ENCODE measurements at places on chromosomes 12 and 14.
A peak's percentile ranks its signal among the peaks of the same experiment; 100 is the strongest.

- DNase-seq, result no peak
These were observed 13.9 kb downstream of the RTL1 start for GRCh38 chr14:100889641-100890040.

GRCh38 chr14:56000846-56001245 is 117.4 kb upstream of the PELI2 start:
- no peak for DNase-seq

DNA sequence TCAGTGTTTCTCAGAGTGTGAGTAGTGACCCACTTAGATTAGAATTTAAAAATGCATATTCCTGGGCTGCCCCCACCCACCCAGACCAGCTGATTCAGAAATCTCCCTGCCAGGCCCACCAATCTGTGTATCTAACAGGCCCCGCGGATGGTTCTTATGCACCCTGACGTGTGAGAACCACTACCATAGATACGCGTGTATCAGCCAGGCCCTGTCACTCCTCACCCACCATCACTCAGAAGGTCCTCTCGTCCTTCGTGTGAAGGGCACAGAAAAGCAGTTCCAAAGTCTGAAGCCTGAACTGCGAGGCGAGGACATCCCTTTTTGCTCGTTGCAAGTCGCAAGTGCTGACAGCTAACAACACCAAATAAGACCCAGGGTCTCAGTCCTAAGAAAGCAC is 72.4 kb downstream of the IFT43 start:
- DNase-seq, result no peak

- DNase-seq, result peak; percentile 30
These were observed 46.0 kb downstream of the MYO1H start for GRCh38 chr12:109393437-109394345.

DNA sequence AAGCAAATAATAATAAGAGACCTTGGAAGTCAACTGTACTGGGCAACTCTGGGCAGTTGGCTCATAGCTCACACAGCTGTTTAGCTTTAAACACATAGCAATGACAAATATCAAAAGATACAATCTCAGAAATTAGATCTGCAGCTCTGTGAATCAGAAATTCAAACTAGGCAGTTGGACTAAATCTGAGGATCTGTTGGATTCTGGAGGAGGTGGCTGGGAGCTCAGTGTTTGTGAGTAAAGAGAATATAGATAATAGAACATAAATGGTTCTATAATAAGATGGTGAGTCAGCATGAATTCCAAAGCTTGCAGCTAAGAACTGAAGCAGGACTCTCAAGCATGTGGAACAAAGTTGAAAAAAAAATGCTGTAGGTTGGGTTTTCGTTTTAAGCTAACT is 1949.4 kb upstream of the SEL1L start:
- no peak for DNase-seq

DNA sequence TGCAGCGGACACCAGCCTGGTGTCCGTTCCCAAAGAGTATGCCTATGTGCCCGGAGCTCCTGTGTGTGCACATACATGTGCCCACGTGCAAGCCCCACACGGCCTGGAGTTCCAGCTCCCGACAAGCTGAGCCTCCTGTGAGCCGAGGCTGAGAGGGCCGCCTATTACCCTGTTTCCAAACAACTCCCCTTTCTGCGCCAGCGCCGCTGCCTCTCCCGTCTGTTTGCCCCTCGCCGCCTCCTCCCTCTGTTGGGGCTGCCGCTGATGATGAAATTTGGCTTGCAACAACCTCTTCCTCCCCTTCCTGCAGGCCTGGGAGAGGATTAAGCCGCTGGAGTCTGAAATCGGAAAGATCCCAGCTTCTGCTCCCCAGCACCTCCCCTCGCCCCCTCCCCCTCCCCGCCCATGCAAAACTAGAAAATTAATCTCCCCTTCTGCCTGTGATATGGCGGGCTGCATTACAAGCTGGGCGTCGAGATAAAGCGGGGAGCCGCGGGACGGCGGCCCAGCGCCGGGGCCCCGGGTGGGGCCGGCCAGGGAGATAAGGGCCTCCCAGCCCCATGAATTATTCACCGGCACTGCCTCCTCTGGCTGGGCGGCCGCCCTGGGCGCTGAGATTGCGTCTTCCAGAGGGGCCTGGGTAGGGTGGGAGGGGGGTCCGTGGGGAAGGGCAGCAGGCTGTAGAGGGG is 6.8 kb upstream of the ASIC1 start:
- DNase-seq, result no peak

DNA sequence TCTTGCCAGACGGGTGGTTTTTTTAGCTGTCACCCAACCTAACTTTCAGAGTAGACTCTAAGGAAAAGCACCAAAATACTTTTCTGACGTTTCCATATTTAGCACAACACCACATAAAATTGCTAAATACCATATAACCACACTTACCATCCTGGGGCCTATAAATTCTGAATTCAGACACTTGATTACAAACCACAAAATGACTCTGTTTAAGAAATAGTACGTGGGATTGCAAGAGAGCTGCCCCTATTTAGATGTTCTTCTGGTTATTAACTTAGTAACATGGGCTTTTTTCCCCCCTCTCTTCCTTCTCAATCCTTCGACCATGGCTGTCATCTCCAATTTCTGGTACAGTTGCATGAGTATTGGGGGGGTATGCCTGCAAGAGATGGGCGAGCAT is 287.7 kb downstream of the BMP4 start:
- no peak for DNase-seq

GRCh38 chr14:22405201-22405600 is 183.8 kb downstream of the DAD1 start:
- DNase-seq, result no peak

GRCh38 chr14:104216457-104216856 is 78.1 kb downstream of the KIF26A start:
- DNase-seq, result no peak

GRCh38 chr12:129383956-129384355 is 519.9 kb downstream of the TMEM132D start:
- DNase-seq, result no peak

DNA sequence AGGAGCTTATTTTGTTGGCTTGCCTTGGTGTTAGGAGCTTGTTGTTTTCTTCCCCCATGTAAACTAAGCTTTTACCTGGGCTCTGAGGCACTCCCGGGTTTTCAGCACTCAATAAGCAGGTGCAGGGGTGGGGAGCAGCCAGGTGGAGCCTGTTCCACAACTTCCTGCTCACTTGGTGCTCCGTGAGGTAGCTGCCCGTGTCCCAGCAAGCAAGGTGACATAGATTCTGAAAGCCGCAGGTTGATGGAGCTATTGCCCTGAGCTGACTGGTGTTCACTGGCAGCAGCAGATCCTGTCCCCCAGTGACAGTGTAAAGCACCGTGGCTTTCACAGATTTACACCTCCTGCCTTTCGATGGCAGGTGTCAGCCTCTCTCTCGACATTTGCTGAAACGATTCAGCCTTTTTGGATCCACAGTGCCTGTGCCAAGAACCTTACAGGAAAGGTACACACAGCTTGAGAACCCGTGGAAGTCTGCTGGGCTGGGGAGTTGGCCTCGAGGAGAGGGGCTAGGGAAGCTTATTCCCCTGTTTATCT is 295.7 kb upstream of the FKBP4 start:
- DNase-seq, result no peak

GRCh38 chr14:94717808-94718207 is 52.1 kb downstream of the GSC start:
- no peak for DNase-seq

GRCh38 chr14:51822499-51822898 is 37.9 kb upstream of the GNG2 start:
- DNase-seq, result no peak

GRCh38 chr12:106303202-106303820 is 778 bp downstream of the TCP11L2 start:
- peak; percentile 83 for DNase-seq

- no peak for DNase-seq
These were observed 1.5 kb upstream of the DIABLO start for GRCh38 chr12:122227341-122227740.

GRCh38 chr12:106078358-106079010 is 60.3 kb downstream of the NUAK1 start:
- no peak for DNase-seq

- DNase-seq, result no peak
These were observed 156.5 kb upstream of the USP15 start for GRCh38 chr12:62103748-62104147.

GRCh38 chr12:116093915-116094314 is 183.6 kb downstream of the MED13L start:
- DNase-seq, result no peak

- DNase-seq, result no peak
These were observed 14.6 kb downstream of the CMKLR1 start for GRCh38 chr12:108324351-108325017.

DNA sequence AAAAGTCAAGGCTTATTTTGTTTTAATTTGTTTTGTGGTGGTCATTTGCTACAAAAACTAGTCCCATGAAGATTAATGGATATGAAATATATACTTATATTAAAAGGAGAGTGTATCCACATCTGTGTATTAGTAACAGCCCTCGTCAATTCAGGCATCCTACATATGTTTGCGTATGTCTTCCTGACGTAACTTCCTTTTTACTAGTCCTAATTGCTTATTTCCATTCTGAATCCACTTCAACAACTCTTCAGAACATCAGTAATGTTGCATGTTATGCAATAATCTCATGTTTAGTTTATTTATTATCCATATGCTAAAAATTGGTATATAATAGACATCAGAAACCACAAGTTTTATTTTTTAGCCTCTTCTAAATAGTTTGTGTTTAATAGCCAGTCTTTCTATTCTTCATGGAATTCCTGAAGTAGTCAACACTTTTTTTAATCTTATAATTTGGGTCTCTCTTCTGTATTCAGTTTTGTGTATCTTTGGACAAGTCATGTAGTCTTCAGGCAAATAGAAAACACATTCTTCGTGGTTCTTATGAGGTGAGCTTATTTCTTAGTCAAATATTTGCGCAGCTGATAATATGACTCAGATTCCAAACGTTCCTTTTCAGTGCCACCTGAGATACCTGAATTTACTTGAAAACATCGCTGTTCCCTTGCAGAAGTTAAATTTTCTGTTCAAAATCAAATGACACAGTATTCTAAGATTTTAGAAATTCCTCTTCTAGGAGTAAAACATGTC is 268.6 kb downstream of the CCDC59 start:
- DNase-seq, result no peak

DNA sequence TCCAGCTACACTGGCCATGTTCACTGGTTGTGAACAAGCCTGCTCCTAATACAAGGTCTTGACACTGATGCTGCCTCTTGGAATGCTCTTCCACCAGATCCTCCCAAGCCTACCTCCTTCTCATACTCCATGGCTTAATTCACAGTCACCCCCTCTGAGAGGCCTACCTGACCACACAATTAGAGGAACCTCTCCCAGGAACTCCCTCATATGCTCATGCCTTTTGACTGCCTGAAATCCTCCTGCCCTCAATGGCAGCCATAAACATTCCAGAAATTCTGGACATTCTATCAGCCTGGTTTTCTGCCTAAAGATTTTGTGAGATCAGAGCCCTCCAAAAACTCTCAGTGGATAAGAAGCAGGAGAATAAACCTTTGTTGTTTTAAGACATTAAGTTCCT is 340.2 kb downstream of the C12orf75 start:
- DNase-seq, result no peak

DNA sequence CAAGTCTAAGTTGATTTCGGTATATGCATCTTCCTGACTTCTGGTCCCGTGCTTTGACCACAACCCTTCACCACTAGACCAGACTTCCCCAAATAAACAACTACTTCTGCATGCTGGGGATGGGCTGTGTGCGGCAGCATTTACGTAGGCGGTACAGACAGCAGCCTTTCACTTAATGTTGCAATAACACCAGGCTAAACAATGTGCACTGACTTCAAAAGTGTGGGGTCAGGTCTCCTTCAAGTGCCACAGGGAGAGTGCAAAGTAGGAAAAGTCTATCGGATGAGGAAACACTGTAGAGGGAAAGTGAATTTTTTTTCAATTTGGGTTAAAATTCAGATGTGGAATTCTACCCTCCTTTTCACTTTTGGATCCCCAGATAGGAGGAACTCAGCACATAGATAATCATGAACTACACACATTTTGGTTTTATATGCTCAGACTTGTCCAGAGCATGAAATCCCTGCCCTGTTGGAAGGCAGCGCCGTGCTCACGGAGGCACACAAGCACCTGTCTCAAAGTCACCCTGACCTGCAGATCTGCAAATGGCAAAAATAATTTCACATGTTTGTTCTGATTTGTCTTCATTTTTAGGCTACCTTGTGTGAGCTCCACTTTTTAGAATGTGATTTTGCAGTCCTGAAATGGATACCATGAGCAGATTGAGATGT is 3.6 kb upstream of the FOS start:
- DNase-seq, result peak; percentile 43

- DNase-seq, result no peak
These were observed 1.9 kb upstream of the CLEC2D start for GRCh38 chr12:9667403-9668160.

DNA sequence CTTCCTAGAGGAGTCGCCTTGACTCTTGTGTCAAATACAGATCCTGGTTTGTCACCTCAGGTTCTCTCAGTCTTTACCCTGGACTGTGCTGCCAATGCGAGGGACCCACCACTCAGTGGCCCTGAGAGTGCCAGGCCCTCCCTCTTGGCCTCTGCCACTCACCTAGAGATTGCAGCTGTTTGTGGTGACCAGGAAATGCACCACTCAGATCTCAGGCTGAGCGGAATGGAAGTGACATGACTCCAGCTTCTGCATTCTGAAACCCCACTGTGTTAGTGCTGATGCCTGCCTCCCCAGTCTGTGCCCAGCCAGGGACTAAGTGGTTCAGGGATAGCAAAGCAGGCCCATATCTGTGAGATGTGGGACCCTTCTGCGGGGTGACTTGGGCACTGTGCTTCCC is 27.8 kb upstream of the NEDD1 start:
- no peak for DNase-seq

- no peak for DNase-seq
These were observed 165.4 kb upstream of the PWP1 start for GRCh38 chr12:107519906-107520859.

DNA sequence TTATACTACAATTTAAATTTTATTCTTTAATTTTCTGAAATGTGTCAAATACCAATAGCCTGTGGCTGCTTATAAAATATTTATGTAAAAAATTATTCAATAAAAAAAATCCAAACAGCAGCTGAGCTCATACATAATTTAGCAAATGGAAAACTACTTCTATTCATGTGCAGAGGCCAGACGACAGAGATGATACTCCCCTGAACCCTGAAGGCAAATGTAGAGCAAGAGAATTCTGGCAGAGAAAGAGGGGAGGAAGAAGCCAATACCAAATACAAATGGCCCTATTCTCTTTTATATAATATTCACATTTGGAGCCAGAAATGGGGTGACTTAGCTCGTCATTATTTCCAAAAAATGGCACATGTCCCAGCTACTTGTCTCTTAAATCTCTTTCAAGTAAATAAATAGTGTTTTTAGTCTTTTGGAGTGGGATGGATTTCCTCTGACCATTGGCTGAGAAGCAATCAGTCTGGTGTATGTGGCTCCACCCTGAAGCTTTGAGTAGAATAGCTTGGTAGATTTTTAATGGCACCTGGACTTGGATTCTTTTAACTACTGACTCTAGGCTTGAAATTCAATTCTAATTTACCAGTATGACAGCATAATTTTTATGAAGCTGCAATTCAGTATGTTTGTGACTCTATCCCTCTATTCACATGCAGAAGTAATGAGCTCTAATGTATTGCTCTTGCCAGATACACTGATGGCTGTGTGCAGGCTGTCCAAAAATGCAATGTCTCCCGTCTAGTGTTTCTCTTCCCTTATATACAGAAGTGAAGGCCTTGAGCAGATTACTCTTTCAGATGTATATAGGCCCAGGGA is 113.4 kb upstream of the SCAF11 start:
- no peak for DNase-seq
